ENCODE measurements at places on chromosomes 2 and 18.

- no peak for DNase-seq
Measured at GRCh38 chr2:222883420-222883819, 22.6 kb downstream of the ACSL3 start.

GRCh38 chr2:101736861-101737291 is 39.4 kb downstream of the MAP4K4 start:
- DNase-seq: no peak

- peak; percentile 26 for DNase-seq
Measured at GRCh38 chr18:54444319-54444914, 86.7 kb downstream of the C18orf54 start.

- DNase-seq: no peak
Measured at GRCh38 chr2:234725528-234726264, 226.1 kb upstream of the SH3BP4 start.

GRCh38 chr2:61658841-61659780 is 121.0 kb upstream of the XPO1 start:
- DNase-seq: no peak

DNA sequence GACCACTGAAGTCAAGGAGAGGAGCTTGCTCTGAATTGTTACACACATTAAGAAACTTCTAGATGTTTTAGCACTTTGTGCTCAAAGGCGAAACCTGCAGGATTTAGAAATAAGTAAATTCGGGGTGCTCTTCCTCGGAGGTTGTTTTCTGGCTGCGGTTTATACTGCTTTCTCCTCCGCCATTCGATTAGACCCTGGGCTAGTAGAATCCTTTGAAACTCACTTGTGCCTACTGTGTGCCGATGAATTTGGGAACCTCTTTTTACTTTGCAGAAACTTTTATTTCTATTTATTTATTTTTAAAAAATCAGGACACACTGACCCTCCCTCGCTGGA is 3.5 kb downstream of the MEIS1 start:
- DNase-seq: no peak

DNA sequence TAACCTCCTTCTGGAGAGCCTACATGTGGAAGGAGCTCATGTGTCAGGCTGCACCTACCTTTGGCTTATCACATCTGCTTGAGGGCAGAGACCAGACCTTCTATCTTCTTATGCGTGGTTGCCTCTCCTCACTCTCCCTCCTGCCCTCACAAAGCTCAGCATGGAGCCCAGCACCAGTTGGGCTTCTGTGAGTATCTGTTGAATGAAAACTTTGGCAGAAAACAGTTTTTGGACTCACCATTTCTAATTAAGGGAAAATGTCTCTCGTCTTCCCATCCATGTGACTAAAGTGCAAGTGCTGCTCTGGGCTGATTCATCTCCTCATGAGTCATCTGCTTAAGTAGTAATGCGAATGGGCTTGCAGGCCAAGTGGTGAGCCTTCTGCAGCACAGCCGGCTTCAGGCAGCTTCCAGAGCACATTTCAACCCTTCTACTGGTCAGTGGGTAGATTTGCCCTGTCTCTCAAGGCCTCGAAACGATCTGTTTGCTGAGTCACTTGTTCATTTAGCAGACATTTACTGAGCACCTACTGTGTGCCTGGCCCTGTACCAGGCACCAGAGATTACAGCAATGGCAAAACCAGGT is 102.6 kb downstream of the VSNL1 start:
- no peak for DNase-seq

DNA sequence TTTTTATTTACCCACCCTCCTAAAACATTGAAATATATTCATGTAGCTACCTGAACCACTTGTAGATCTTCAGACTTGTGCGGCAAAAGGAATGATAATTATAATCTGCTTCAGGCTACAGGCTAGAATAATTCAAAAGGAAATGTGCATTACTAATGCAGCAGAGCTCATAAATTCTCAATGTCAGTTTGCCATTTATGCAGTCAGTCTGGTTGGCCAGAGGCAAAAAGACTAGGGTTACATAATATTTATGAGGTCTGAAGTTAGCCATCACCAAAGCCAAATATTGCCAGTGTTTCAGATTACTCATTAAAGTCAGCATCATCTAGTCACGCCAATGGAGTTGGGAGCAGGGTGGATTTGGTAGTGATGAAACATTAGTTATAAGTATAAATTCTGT is 38.9 kb downstream of the METAP1D start:
- no peak for DNase-seq

DNA sequence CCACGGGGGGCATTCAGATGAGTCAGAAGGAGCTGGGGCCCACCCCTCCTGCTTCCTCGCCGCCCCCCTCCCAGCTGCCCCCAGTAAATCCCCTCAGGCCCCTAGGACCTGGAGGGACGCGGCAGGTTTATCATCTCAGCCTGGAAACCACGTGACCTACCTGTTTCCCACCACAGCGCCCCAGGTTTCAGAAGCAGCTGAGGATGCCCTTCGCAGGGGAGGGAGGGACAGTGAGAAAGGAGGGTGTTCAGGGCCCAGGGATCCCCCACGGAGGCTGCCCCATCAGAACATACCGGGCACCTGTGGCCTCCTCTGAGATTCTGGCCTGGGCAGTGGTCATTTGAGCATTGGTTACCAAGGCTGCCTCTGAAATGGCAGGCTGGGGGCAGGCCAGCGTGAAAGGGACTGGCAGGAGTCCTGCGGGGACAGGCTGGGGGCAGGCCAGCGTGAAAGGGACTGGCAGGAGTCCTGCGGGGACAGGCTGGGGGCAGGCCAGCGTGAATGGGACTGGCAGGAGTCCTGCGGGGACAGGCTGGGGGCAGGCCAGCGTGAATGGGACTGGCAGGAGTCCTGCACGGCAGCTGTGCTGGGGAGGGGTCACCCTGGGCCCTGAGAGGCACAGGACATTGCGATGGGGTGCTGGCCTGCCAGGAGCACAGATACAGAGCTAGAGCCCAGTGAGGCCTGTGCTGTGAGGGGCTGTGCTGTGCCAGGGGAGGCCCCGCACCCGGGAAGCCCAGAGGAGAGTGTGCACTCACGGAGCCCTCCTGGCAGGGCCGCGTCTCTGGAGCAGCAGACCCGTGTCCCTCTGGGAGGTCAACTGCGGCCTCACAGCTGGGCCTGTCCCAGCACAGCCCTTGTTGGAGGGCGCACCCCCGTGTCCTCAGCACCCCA is 1.6 kb downstream of the NEU4 start:
- peak; percentile 19 for DNase-seq

DNA sequence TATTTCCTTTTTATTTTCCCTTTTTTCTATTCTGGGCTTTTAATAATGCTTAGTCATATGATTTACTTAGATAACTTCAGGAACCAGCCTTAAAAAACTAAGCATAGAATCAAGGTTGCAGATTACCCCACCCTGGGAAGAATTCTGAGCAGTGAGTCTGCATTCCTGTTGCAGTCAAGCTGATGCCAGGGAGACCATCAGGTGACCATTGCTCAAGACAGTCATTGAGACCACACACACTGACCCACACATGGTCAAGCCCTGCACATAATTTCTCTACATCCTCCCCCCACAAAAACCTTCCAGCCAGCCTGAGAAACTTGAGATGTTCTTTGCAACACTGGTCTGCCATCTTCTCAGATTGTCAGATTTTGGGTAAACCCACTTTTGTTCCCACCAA is 83.9 kb downstream of the SH3YL1 start:
- DNase-seq: no peak

DNA sequence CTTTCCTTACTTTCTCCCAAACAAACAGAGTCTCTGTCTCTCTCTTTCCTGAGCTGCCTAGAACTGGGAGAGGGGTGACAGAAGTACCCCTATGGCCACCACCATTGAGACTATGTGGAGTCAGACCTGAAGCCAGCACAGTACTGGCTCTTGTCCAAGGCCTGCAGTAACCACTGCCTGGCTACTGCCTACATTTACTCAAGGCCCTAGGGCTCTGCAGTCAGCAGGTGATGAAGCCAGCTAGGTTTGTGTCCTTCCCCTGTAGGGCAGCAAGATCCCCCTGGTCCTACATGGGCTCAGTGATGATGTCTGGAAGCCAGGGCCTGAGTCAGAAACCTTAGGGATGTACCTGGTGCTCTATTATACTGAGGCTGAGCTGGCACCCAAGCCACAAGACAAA is 12.2 kb downstream of the MYO3B start:
- DNase-seq: no peak

GRCh38 chr2:40259900-40260299 is 192.0 kb downstream of the SLC8A1 start:
- no peak for DNase-seq

- DNase-seq: no peak
Measured at GRCh38 chr2:24919037-24919505, 966 bp downstream of the ADCY3 start.

GRCh38 chr2:26633993-26634595 is 7.1 kb downstream of the CIB4 start:
- DNase-seq: no peak

DNA sequence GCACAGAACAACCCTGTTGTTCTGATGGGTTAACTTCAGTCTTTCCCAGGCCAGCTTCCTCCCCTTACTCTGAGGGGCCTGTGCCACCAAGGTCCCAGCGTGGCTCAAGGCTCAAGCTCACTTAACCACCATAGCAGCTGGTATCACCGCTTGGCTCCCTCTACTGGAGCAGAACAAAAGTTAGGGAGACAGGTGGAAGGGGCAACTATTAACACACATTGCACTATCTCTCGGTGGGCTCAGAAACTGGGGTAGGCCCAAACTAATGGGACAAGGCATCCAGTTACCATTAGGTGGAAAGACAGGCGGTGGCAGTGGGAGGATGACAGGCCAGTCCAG is 88.7 kb upstream of the ATL2 start:
- DNase-seq: peak; percentile 41

- DNase-seq: no peak
Measured at GRCh38 chr18:44682201-44682870, 1.6 kb downstream of the SETBP1 start.

DNA sequence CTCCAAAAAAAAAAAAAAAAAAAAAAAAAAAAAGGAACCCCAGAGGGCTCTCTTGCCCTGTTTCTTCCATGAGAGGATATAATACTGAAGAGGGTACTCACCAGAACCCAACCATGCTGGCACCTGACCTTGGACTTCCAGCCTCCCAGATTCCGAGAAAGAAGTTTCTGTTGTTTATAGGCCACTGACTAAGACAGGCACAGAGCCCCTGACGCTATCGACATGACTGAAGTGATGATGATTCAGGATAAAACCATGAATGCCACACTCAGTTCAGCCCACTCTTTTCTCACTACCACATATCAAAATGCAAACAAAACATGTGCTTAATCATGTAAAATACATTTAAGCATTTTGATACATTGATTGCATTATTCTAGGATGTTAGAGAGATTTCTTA is 66.1 kb upstream of the CDCA7 start:
- DNase-seq: no peak

GRCh38 chr2:7057865-7058400 is 140.7 kb downstream of the RNF144A start:
- DNase-seq: no peak

DNA sequence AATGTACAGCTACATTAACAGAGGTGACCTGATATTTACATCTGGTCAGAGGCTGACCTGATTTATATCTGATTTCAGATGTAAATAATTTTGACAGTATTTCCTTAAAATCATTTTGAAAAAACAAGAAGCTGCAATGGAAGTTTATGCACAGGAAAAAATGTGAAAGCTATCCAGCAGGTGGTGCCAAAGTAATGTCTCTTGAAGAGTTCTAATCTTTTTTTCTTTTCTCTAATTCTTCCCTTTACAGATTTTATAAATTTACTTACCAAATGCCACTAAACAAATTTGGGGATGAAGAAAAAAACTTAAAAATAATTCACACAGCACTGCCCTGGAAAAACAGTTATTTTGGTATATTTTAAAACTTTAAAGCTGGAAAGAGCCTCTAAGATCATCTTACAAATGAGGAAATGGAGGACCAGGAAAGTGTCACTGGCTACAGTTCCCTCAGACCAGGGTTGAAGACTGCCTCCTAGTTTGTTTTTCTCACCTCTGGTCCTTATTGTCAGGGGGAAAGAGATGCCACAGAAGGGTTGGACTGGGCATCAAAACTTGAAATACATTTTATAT is 16.4 kb upstream of the FBLN7 start:
- DNase-seq: peak; percentile 32

GRCh38 chr2:168798076-168798887 is 4.2 kb upstream of the NOSTRIN start:
- peak; percentile 13 for DNase-seq

GRCh38 chr2:16254356-16254965 is 314.1 kb downstream of the MYCN start:
- peak; percentile 98 for DNase-seq

DNA sequence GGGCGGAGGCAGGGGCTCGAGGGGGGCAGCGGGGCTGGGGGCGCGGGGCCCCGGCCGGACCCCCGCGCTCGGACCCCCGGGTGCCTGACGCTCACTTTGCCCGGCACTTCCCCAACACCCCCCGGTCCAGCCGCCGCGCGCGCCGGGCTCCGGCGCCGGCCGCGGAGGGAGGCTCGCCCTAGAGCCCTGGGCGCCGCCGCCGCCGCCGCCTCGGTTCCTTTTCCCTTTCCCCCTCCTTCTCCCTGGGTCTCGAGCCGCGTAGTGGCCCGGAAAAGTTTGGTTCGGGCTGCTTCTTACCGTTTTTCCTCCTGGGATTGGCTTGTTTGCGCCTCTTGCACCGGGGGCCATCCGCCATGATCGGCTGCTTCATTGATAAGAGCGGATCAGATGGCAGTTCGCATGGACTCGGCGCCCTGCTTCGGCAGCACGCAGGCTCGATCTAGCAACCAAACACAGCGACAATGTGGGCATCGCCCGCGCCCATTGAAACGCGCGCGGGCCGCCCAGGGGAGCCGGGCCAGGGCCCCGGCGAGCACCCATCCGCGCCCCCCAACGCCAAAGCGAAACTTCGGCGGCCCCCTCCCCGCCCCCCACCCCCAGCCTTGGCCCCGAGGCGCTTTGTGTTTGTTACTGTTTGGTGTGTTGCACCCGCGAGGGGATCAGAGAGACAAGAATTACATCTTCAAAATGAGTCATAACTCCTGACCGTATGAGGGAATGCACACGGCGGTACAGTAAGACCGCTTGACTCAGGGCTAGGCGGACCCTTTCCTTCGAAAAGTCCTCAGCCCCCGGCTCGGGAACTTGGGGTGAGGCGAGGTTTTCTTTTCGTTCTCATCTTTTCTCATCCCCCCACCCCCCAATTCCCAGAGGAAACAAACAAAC is 2.7 kb downstream of the ZEB2 start:
- DNase-seq: peak; percentile 54

DNA sequence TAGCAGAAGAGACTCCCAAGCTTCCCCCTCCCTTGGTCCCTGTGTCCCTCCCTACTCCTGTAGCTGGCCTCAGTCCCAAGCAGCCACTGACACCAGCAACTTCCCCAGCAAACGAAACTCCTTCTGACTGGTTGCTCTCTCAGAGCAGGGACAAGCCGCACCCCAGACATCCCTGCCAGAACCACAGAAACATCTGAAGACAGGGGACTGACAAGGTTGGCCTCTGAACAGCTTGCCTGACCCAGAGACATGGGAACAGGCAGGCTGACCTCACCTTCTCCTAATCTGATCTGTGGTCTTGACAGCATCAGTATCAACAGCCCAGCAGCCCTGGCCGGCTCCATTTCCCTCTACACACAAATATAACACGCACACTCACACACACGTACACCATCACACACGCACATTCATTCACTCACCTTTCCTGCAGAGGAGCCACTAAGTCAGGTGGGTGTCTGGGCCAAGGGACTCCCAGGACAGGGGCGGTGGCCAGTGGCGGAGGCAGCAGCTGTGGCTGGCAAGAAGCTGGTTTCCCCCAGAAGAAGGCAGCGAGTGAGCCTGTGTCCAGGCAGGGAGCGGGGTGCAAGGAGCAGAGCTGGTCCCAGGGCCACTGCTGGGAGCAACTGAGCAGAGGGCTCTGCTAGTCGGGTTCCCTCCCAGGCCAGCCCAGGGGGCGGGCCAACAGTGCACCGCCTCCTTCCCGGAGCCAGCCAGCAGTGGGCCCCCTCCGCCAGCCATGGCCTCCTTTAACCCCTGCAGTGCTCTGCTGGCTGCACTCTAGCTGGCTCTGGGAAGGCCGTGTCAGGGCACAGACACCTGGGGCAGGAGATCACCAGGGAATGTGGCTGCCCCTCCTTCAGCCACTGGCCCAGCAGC is 59.1 kb downstream of the TNS1 start:
- peak; percentile 92 for DNase-seq
